ENCODE measurements at places on chromosomes 5 and 9. TPM values are rescaled to one million over a fixed set of nuclear protein-coding genes. Genes with fewer than 3 reads are reported as not detected.

GRCh38 chr9:124040186-124040931, 28.8 kb downstream of the LHX2 start:
- DNase-seq, result no peak

The SLC23A1 gene
- not detected for total RNA-seq

The PKD2L2 gene
- total RNA-seq, result not detected

The C9orf153 gene
- not detected for total RNA-seq
